ENCODE measurements at places on chromosomes 2 and 18.
A peak's percentile ranks its signal among the peaks of the same experiment; 100 is the strongest.

DNA sequence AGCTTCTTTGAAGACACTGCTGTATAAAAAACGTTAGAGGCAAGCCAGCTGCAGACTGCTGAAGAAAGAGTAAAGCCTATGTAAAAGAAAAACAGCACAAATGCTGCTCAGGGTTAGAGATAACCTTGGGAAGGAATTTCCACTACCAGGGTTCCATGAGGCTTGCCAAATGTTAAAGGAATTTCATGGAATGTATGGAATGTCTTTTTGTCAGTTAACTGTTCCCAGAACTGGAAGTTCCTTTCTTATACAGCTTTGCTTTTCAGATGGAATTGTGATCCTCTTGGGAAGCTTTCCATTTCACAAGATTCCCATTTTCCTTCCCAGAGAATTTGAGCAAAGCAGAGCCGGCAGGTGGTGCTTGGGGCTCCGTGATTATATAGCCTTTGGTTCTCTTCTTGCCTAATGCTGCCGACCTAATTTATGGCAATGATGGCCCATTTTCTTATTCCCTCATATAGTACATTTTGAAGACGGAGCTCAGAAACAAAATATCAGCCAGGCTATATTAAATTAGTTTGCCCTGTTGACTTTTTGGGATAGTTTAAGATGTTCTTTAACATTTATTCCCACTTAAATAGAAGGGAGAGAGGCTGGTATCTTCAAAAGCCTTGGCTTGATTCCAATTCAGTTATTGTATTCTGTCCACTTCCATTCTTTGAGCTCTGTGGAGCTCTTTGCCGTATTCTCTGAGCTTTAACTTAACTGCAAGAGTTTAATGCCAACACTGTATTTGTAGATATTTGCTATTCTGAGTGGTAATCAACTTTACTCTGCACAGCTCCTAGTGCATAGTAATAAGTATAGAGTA lies 162.3 kb downstream of the PHLPP1 start:
- DNase-seq, result no peak

DNA sequence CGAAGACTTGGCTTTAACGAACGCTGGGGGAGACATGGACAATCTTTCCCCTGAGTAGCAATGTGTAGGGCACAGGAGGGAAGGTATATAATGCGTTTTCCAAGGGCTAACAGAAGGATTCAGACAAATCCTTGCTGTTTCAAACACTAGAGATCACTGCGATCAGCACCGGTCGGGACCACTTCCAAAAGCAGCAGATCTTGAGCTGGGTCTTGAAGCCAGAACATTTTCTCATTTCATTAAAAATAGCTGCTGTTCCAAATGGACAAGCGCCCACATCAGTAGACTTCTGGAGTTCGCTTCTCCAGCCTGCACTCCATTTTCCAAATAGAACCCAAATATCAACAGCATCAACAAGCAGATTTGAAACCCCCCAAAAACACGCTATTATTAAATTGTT lies 65.1 kb upstream of the MAPRE2 start:
- no peak for DNase-seq

DNA sequence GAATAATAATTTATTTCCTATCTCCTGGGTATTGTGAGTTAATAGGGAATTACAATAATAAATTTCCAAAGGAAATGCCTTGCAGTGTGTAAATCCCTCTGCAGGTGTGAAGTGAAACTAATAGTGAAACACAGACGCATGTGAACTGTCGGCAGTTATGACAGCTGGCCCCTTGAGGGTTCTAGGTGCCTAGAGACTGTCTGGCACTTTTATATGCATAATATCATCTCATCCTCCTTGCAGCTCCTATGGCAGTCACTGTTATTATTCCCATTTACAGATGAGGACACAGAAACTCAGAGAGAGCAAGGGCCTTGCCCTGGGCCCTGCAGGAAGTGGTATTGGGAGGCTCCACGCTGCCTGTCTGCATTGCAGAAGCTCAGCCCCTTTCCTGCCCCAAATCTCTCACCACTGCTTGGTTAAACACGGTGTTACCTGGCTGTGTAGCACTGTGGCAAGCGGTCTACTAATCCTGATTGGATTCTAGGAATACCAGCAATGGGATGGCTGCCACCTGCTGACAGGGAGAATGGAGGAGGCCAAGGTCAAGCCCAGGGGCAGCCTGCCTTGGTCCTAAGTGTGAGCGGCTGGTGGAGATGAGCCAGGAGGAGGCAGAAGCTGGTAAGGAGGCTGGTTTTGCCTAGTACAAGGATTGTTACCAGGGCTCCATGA lies 32.8 kb upstream of the ACKR3 start:
- peak; percentile 78 for DNase-seq

DNA sequence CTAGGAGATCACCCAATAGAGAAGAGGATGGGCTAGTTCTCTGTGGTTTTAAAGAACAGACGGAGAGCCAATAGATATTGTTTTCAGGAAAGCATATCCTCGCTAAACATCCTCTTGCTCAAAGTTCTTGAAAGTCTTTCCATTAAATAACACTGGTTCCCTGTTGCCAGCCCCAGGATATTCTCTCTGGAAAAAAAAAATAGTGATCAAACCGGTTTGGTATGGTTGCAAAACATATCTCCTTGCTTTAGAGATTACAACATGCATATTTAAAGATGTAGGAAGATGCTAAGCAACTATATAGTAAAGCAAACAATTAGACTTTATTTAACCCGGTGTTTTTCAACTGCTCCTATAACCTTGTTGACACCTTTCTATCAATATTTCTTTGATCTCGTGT lies 211.4 kb downstream of the CMPK2 start:
- DNase-seq, result no peak

DNA sequence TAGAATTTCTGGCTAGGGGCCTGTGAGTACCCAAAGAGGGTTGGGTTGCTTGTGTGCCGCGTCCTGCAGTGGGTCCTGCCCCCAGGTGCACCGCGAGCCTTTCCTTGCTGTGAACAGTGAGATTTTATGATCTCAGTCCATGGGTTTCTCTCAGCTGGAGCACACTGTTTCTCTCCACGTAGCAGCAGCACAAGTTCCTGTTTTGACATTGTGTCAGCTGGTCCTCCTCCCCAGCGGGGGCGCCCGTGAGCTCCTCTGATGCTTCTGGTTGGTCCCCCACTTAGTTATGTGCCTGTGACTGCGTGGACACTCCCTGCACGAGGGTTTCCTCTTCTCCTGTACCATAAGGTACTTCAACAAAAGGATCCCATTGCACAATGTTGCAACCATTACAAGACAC lies 29.8 kb downstream of the TSHZ1 start:
- DNase-seq, result no peak

GRCh38 chr18:63267975-63268721 lies 51.4 kb downstream of the BCL2 start:
- DNase-seq, result peak; percentile 46

DNA sequence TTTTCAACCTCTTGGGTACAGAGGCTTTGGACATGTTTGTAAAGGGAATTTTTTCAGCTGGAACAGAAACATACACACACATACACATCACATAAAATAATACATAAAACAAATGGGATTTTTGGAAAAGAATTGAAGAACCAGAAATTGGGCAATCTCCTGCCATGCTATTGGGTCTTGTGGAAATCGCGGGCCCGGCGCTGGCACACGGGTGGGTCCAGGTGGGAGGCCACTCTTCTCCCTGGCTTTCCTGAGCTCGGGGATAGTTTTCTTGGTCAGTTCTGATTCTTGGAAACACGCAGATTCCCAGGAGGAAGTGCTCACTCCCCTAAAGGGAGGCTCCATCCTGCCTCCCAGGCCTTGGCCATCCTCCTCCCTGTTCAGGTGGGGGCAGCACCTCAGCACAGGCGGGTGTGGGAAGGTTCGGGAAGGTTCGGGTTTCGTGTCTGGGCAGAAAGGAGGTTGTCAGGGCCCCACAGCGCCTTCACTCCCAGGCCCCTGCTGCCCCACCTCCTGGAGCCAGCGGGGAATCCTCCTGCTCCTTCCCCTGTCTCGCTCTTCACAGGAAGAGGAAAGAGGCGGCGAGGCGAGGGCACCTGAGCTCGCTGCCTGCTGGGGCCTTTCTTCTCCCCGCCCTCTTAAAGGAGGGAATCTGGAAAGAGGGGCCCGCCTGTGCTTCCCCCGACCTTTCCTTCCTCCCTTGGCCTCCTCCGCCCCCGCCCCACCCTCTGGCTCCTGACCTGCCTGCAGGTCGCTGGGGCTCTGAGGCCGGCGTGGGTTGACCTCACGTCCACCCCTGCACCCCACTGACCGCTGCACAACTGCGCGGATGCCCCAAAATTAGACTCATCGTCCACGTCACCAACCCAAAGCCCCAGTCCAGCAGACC lies 97.8 kb upstream of the PXDN start:
- no peak for DNase-seq

DNA sequence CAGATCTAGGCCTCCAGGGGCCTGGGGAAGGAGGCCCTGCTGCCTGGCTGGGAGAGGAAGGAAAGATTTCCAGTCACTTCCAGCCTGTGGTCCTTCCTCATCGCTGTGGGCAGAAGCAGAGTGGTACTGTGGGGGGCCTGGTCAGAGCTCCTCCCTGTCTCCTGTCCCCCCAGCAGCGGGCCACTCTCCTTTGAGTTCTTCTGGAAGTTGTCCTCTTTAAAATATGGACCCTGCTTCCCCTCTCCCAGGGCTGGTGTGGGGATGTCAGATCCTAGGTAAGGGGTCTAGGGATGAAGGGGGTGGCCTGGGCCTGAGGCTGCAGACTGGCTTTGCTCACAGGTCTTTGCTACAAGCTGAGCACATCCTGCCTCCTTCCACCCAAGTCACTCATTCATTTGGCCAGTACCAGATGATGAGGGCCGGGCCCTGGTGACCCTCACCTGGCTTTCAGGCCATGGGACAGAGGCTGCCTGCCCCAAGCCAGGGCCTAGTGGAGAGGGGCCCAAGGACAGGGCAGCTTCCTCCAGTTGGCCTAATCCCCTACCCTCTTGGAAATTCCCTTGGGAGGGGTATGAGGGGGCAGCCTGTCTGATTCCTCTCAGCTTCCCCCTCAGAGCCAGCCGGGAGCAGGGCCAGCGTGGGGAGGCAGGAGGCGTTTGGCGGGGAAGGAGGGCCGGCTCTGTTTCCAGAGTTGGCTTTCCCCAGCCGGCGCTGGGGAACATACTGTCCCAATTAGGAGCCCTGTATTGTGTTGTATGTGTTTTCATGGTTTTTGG lies 231.9 kb downstream of the DYSF start:
- no peak for DNase-seq

- no peak for DNase-seq
Measured at GRCh38 chr2:173611121-173611520, 256.4 kb downstream of the CDCA7 start.

DNA sequence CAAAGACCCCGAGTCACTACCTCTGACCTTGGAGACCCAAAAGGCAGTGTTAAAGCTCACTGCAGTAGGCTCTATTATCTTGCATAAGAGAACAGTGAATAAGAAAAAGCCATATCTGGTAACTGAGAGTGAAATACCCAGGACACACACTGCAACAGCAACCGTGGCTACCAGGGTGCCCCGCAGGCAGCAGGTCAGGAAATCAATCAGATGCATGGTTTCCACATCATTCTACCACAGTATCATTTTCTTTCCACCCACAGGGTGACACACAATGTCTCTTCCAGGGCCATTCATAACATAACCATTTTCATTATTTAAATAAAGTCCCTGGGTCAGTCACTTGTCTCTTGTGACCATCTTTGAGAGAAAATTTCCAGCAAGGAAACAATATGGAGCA lies 131.3 kb downstream of the CCBE1 start:
- no peak for DNase-seq

DNA sequence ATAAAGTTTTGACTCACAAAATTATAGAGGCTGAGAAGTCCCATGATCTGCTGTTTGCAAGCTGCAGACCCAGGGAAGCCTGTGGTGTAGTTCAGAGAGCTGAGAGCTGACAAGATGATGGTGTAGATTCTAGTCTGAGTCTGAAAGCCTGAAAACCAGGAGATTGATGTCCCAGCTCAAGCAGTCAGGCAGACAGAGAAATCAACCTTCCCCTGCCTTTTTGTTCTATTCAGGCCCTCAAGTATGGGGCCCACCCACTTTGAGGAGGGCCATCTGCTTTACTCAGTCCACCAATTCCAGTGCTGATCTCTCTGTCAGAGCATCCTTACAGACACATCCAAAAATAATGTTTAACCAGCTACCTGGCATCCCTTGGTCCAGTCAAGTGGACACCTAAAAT lies 479.6 kb downstream of the STK39 start:
- DNase-seq, result no peak

GRCh38 chr2:136212426-136213378 lies 94.8 kb upstream of the CXCR4 start:
- peak; percentile 46 for DNase-seq

DNA sequence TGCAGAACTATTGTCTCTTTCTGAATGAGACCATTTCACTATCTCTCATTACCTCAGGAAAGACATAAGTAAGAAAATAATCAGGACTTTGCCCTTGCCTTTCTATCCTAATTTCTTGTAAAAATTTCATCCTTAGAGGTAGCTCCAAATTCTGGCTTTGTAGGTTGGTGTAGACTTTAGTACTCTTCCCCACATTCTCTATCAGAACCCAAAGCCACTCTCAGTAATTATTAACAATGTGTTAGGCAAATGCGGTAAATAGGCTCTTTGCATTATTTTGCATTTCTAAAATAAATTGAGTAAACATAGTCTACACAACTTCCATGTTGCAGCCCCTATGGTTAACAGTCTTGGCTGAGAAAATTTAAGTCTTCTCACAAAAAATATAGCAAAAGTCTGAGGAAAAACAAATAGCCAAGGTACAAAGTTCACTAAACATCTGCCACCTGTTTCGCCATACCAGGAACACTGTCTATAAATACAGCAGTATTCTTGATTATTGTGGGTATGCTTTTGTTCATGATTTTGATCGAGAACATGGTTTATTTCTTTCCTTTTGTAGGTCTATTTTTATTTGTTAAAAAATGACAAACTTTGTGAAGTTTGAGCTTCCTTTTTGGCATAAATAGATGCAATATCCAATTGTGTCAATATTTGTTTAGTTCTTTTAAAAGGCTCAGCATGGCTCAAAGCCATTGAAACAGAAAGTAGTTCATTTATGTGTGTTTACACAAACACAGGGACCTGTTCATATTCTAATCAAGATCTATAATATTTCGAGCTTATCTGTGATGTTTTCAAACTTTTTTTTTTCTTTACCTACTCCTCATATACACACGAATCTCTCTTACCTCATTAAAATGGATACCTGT lies 1061.5 kb downstream of the CNTNAP5 start:
- DNase-seq, result no peak

DNA sequence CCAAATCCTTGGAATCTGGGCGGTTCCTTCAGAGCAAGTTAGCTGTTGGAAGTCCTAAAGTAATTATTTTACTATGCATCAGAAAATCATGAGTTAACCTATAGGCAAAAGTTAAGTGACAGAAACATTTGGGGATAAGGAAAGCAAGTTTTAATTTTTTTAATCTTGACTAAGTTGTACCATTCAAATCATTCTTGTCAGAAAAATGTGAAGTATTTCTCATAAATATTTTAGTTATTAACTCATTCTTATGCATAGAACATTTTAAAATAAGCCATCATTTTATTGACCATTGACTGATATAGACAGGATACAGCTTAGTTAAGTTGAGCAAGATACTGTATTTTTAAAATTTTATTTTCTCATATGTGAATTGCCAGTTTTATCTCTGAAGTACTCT lies 98.2 kb upstream of the FOSL2 start:
- DNase-seq, result no peak

Data from activated CD8-positive, alpha-beta T cell treated with anti-CD3 and anti-CD28 coated beads, Interleukin-2, amount 10 ng/mL, durations not matched to agents 7 days and 5 days (primary cell).